ENCODE measurements at places on chromosomes 1 and 21. TPM values are rescaled to one million over a fixed set of nuclear protein-coding genes. Genes with fewer than 3 reads are reported as not detected.
A peak's percentile ranks its signal among the peaks of the same experiment; 100 is the strongest.

GRCh38 chr1:65691972-65692371 is 100.7 kb upstream of the PDE4B start:
- H3K27me3 ChIP-seq, result no peaks in the 10 kb centered on the region
- H3K27ac ChIP-seq, result no peak overlapping the region
- H3K36me3 ChIP-seq, result no peaks in the 10 kb centered on the region
- DNase-seq, result no peak
- H3K4me3 ChIP-seq, result no peak overlapping the region
- H3K4me1 ChIP-seq, result peaks cover 6% of the 10 kb centered on the region

GRCh38 chr1:66282343-66282852 is 251.6 kb upstream of the SGIP1 start:
- peak; percentile 89 for DNase-seq
- H3K27me3 ChIP-seq, result no peaks in the 10 kb centered on the region
- H3K4me3 ChIP-seq, result peak overlapping the region; percentile 17
- peak overlapping the region; percentile 89 for H3K27ac ChIP-seq
- H3K36me3 ChIP-seq, result no peaks in the 10 kb centered on the region
- H3K4me1 ChIP-seq, result peaks cover 87% of the 10 kb centered on the region

- H3K36me3 ChIP-seq, result no peaks in the 10 kb centered on the region
- H3K4me1 ChIP-seq, result peaks cover 2% of the 10 kb centered on the region
- DNase-seq, result no peak
Observed at GRCh38 chr1:153400244-153400643, 9.4 kb upstream of the S100A8 start.

DNA sequence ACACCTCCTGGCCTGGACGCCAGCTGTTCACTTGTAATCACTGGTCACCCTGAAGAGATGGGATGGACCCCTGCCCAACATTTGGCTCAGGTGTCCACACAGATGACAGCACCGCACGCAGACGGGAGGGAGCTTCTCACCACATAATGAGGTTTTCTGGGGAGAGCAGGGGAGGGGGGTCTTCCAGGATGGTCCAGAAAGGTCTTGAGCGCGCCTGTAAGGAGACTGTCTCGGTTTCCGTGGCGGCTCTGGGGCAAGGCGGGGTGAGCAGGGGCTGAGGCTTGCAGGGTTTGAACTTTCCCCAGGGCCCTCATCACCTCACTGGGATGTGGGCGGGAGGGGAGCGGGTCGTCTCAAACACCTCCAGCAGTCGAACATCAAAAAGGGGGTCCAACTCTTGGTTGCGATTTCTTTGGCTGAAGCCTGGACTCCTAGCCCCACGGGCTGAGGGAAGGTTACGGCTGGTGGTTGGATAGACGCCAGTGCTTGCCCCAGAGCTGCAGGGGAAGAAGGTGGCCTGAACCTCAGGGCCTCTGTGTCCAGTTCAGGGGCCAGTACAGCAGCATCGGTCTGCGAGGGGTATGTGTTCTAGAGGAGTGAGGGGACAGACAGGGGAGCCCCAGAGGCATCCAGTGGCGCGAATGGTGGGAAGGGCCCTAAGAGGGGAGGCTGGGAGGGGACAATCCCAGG is 53.8 kb downstream of the PRKCZ start:
- no peaks in the 10 kb centered on the region for H3K36me3 ChIP-seq
- H3K4me3 ChIP-seq, result no peak overlapping the region
- no peak for DNase-seq
- H3K4me1 ChIP-seq, result no peaks in the 10 kb centered on the region

GRCh38 chr1:228903434-228904071 is 168.3 kb downstream of the RHOU start:
- H3K27me3 ChIP-seq, result no peaks in the 10 kb centered on the region
- H3K36me3 ChIP-seq, result no peaks in the 10 kb centered on the region
- no peak overlapping the region for H3K27ac ChIP-seq
- no peak overlapping the region for H3K4me3 ChIP-seq

DNA sequence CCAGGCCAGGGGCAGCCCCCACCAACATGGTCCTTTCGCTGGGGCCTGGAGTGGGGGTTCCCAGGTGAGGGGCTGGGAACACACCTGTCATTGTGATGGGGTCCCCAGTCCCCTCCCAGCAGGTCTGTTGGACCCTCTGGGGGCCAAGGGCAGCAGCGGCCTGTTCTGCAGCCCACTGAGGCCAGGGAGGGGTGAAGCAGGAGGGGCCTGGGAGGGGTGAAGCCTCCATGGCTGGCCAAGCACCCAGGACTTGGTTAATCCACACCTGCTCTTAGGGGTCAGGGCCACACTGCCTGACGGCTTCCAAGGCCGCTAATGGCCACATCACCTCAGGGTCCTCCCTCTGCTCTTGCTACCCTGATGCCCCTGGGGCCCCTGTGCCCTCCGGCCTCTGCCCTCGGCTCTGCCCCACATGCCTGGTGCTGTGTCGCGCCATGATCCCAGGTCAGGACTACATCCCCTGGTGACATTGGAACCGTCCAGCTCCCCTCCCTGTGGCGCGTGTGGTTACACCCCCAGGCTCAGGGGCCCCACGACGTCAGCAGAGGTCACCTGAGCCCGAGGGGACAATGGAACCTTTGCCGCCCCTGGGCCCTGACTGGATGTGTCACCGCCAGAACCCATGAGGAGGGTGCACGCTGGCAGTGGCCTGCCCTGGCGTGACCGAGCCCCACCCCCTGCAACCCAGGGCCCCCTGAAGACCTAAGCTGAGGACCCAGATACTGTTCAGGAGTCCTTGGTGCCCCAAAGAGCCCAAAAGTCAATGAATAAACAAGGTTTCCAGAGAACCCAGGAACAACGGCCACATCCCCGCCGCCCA is 7.0 kb downstream of the TNFRSF18 start:
- H3K36me3 ChIP-seq, result peaks cover 2% of the 10 kb centered on the region
- DNase-seq, result no peak
- H3K27ac ChIP-seq, result peak overlapping the region; percentile 83

GRCh38 chr1:17531682-17532487 is 7.6 kb upstream of the ARHGEF10L start:
- DNase-seq, result no peak
- no peaks in the 10 kb centered on the region for H3K36me3 ChIP-seq
- no peak overlapping the region for H3K4me3 ChIP-seq

GRCh38 chr1:195898924-195899323 is 709.3 kb downstream of the KCNT2 start:
- no peaks in the 10 kb centered on the region for H3K27me3 ChIP-seq
- H3K4me1 ChIP-seq, result no peaks in the 10 kb centered on the region
- no peak overlapping the region for H3K4me3 ChIP-seq

Gene OR14C36
- not detected for total RNA-seq

GRCh38 chr1:67261680-67262079 is 46.0 kb upstream of the IL12RB2 start:
- no peak overlapping the region for H3K4me3 ChIP-seq
- H3K27me3 ChIP-seq, result no peaks in the 10 kb centered on the region
- peaks cover 26% of the 10 kb centered on the region for H3K4me1 ChIP-seq
- peak; percentile 68 for DNase-seq
- no peak overlapping the region for H3K27ac ChIP-seq

DNA sequence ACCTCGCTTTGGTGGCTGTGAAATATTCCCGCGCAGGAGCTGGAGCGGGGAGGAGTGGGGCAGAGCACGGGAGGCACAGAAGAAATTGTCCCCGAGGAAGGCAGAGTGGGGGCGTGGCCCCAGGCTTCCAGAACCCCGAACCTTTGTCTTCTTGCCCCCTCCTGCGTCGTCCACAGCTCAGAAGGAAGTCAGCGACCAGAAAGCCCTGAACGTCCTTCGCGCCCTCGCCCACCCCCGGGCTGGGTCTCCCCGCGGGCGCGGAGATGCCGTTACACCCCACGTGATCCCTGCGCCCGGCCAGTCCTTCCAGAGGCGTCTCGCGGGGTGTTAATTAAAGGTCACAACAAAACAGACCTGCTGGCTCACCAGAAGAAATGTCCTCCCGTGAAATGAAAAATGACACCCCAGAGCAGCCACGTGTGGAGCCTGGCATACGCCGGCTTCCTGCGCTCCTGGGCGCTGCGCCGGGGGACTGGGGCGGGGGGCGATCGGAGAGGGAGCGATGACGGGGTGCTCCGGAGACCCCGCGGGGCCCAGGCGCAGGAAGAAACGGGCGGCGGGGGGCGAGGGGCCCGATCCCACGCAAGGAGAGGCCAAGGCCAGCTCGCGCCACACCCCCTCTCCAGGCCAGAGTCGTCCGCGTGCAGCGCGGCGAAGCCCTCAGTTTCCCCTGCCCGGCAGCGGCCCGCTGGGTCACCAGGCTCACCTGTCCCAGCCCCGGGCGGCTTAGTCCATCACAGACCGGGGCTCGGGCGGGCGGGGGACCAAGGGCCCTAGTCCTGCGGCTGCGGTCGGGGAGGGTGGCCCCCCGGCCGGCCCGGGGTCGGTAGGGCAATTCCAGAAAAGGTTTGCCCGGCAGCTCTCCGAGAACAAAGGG is 995 bp upstream of the KIF26B start:
- H3K27me3 ChIP-seq, result peaks cover 72% of the 10 kb centered on the region
- peak; percentile 13 for DNase-seq
- H3K4me1 ChIP-seq, result peaks cover 17% of the 10 kb centered on the region
- no peak overlapping the region for H3K27ac ChIP-seq
- peak overlapping the region; percentile 72 for H3K4me3 ChIP-seq

Gene HSD3B1
- not detected for total RNA-seq

DNA sequence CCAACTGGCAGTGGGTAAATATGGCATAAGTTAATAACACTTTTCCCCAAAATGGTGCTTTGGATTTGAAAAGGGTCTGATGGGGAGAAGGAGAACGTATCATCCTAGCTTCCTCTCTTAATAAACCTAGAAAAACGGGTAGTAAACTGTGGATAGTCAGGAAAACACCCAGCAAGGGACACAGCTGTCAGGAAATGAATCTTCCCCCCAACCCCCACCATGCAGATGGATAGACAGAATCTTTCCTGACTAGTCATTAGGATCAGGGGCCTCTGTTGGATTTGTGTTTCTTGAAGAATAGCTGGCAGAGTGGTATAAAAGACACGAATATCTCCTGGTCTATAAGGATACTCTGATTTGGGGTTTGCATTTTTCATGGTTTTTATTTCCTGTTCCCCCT is 22.5 kb upstream of the LAX1 start:
- no peak for DNase-seq
- H3K4me3 ChIP-seq, result no peak overlapping the region
- no peak overlapping the region for H3K27ac ChIP-seq

DNA sequence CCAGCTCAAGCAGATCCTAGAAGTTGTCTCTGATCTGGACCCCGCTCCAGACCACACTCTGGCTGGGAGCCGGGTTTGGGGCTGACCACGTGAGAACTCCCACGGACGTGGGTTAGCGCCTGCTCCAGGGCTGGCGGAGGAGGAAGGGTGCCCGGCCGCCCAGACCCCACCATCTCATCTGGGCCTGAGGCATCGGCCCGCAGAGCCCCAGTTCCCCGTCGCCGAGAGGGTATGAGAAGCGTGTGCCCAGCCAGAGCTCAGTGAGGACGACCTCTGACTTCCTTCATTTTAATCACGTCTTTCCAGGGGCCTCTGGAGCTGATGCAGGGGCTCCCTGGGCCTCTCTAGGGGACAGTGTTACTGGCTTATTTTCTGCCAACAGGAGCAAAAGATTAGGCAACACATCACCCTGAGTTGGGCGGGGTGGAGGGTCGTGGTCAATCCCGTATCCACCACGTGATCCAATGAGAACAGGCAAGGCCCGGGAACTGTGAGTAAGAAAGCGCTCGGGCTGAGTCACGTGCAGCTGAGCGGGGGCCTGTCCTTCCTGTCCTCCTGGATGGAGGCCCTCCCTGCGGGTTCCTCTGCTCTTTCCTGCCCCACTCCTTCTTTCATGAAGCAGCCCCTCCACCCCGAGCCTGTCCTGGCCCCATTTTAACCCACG is 81.1 kb downstream of the SIK1 start:
- peak; percentile 80 for DNase-seq
- H3K36me3 ChIP-seq, result no peaks in the 10 kb centered on the region
- H3K27ac ChIP-seq, result peak overlapping the region; percentile 41
- no peaks in the 10 kb centered on the region for H3K27me3 ChIP-seq
- H3K4me1 ChIP-seq, result peaks cover 7% of the 10 kb centered on the region

Gene OR2G6
- total RNA-seq, result not detected

- no peaks in the 10 kb centered on the region for H3K4me1 ChIP-seq
- DNase-seq, result no peak
- no peak overlapping the region for H3K4me3 ChIP-seq
Observed at GRCh38 chr1:161274874-161275273, 16.3 kb downstream of the PCP4L1 start.

DNA sequence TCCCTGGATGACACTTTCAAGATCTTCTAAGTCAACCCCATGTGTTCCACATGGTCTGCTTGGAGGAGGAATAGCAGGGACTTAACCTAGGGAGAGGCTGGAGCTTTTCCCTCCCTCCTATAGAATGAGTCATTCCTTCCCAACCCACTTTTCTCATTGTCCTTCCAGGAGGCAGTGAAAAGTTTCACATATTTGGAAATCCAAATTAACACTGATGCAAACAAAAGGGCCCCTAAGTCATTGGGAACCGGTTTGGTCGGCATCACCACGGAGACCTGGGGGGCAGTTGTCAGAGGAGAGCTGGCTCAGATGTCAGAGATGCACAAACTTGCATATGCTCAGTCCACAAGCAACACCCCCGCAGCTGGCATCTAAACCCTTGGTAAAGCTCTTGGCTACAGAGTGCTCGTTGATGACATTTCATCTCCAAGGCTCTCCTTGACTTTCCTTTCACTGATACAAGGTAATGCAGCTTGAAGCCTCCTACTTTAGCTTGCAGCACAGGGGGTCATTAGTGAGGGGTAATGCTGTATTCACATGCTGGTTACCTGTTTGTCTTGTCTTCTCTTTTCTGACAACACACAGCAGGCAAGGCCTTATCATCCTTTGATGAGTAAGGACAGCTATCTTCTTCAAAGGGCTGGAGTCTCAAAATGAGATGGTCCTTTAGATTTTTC is 12.3 kb upstream of the LRRC8D start:
- no peaks in the 10 kb centered on the region for H3K36me3 ChIP-seq
- peaks cover 3% of the 10 kb centered on the region for H3K27me3 ChIP-seq
- no peak overlapping the region for H3K27ac ChIP-seq
- DNase-seq, result no peak
- no peak overlapping the region for H3K4me3 ChIP-seq

- H3K27me3 ChIP-seq, result peaks cover 3% of the 10 kb centered on the region
- no peak overlapping the region for H3K27ac ChIP-seq
- H3K36me3 ChIP-seq, result no peaks in the 10 kb centered on the region
Observed at GRCh38 chr1:177753655-177754054, 216.2 kb downstream of the SEC16B start.

DNA sequence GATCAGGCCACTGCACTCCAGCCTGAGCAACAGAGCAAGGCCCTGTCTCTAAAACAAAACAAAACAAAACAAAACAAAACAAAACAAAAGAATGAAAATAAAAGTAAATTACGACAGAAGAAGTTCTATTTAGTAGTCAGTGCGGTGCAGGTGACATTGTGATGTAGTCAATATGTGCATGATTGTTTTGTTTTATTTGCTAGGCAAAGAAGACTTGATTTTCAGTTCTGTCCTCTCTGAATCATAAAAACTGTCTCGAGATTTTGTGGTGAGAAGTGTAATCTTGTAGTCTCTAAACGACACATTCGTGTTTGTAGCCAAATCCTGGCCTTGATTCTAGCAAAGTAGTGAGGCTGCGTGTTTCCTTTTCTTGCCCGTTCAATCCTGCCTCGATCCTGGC is 23.5 kb downstream of the PEX14 start:
- no peak overlapping the region for H3K4me3 ChIP-seq
- DNase-seq, result no peak
- H3K36me3 ChIP-seq, result peaks cover 11% of the 10 kb centered on the region
- H3K4me1 ChIP-seq, result peaks cover 48% of the 10 kb centered on the region
- H3K27ac ChIP-seq, result no peak overlapping the region

Gene SLC6A9
- 11.1 TPM for total RNA-seq

Gene VWA5B1
- not detected for total RNA-seq

Measured in activated naive CD4-positive, alpha-beta T cell treated with anti-CD3 and anti-CD28 coated beads for 36 hours (primary cell).